HTR-8/SVneo (cell line): ENCODE measurements at places on chromosomes 12 and 14.

DNA sequence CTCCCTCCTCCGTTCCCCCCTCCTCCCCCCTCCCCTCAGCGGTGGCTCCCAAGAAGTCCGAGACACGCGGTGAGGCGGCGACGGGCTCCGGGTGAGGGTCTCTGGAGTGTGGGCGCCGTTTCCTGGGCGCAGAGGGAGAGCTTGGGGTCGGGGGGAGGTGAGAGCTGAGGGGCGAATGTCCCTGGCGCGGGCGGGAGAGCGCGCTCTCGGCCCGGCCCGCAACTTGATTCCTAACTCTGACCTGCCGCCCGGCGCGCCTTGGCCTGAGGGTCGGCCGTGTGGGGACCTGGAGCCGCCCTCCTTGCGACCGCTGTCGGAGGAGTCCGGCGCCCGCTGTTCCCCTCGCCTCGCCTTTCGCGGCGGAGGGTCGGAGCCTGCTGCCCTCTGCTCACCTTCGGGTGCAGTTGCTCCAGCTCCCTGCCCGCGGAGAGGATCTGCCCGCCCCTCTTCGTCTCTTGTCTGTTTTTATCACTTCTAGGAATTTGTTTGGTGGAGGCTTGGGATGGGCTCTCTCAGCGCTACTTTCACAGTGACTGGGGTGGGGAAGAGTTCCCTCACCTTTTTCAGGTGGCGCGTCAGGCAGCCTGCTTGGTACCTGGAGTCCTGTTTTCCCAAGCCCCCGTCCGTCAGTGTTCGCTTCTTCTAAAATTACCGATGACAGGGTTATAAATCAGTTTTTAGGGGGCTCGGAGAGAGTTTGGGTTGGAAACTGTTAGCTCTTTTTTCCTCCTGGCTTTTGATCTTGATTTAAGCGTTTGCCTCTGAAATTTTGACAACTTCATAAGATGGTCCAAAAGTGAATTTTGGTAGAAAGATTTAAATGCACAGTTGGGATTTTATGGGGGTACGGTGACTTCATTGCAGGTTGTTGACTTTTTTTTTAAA is 495 bp downstream of the ADIPOR2 start:
- DNase-seq, result peak; percentile 51

- no peak for DNase-seq
Measured at GRCh38 chr14:103514596-103515421, 7.8 kb downstream of the CKB start.

GRCh38 chr12:107092669-107093416 is 506 bp downstream of the CRY1 start:
- DNase-seq, result no peak

DNA sequence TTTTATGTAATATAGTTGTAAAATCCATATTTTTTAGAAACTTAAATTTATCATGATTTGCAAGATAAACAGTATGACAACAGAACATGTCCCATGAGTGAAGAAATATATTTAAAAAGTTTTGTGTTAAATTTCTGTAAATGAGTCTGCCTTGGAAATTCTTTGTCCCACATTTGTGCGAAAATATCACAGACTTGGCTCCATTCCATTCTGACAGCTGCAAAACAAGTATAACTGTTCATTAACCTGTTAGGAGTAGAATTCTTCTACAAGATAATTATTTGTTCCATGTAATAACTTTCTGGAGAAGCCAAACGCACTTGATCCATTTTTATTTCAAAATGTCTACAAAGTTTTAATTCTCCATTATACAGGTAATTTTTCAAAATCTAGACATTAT is 37.9 kb downstream of the MDM1 start:
- DNase-seq, result no peak

DNA sequence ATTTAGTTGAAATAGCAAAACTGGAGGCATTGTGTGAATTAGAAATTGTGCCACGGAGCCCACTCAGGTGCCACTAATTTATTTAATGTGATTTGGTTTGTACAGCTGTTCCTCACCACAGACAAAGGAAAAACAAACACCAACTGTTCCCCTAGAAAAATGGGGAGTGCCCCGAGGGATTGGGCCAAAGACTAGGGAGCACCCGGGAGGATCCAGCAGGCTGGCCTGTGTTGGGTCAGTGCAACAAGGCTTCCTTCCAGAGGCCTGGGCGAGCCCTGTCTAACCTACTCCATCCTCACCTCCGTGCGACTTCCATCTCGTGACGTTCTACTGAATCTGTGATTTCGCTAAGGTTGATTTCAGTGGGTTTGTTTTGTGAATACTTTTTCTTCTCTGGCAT is 206.2 kb downstream of the CHST11 start:
- no peak for DNase-seq

- no peak for DNase-seq
Measured at GRCh38 chr12:123888989-123889388, 83.6 kb downstream of the CCDC92 start.

DNA sequence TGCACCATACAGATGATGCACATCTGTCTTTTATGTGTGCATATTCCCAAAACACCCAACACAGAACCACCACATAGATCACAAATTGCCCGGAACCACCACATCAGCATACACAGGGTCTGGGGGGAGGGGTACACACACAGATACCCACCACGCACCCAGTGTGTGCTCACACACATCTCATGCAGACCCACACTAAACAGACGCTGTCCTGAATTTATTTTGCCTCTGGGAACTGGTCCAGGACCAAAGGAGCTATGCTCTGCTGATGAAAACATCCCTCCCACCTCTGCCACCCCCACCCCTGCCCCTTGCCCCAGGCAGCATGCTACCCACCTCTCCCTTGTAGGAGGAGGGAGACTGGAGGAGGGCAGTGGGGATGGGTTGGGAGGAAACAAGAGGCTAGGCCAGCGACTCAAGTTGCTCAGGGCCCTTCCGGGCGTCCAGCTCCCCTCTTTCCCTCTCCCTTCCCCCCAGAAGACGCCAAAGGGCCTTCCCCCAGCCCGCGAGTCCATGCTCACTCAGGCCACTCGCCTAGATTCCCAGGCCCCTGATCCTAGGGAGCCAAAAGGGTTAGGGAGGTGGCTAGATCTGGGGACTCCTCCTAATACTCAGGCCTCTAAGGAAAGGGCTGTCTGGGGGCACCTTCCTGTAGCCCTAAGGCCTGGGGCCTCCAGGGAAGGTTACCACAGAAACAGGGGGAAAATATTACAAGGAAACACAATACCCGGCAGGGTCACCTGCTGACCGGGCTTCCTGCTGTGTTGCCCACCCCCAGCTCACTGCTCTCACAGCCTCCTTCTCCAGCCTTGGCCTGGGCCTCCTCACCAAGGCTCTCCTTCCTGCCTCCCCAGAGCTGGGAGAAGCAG is 3.1 kb downstream of the HDAC7 start:
- DNase-seq, result no peak

DNA sequence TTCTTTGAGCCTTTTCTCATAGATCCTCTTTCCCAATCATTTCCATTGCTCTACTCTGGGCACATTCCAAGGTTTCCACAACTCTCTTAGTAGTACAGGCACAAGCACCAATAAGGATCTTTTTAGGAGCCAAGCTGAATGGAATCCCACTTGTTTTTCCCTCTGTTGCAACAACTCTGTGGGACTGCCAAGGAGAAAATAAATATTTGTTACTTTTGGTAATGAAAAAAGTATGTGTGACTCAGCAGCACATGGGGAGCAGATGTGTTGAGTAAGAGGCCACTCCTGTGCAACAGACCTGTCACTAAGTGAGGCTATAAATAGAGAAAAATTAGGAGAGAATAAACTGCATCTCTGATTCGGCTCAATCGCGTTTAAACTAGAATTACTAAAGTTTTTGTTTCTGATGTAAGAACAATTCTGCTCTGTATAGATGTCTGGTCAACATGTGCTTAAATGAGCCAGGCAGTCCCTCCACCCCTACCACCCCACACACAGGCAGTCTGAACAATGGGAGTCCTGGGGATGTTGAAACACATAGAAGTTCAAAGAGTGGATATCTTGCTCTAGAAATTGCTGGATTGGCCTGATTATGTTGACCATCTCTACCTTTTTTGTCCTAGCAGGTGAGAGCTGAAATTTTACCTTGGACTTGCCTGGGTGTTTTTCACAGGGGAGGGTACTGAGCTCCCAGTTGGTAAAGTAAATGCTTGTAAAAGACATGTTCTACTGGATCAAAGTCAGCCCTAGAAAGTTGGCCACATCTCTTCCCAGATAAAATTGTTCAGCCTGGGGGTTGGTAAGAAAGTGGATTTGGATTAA is 244.3 kb upstream of the NOVA1 start:
- DNase-seq, result peak; percentile 69

DNA sequence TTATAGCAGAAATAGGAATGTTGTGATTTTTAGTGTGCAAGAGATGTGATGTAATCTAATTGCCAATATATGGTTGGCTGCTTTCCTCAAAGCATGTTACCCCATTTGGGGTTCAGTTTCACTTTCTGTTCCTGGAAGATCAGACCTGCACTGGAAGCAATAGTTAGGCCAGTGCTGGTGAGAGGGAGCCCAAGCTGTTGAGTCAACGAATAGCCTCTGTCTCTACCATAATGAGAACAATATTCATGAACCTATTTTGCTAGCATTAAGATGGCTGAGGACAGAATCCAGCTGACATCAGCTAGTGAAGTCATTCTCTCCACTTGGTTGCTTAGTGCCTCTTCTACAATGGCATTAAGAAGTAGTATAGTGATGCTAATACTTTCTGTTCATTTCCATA is 379.9 kb upstream of the DCN start:
- no peak for DNase-seq

GRCh38 chr12:130081117-130081805 is 81.0 kb upstream of the FZD10 start:
- no peak for DNase-seq

- DNase-seq, result no peak
Measured at GRCh38 chr12:46522071-46522470, 149.5 kb upstream of the SLC38A2 start.

DNA sequence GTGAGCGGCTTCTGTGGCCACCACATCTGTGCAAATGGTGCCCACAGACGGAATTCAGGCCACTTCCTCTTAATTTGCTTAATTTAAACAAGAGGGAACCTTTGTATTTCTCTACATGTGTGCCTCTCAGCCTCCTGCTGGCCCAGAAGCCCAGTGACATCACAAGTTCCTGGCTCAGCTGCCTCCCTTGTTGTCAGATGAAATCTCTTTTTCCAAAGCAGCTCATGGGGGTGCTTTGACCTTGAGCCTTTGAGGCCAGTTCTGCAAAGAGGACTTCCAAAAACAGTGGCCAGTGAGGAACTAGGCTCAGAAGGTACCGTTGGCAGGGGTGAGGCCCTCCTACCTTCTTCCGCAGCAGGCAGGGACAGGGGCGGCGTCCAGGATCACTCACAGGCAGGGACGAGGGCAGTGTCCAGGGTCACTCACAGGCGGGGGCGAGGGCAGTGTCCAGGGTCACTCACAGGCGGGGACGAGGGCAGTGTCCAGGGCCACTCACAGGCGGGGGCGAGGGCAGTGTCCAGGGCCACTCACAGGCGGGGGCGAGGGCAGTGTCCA is 35.0 kb upstream of the GALNT9 start:
- no peak for DNase-seq

DNA sequence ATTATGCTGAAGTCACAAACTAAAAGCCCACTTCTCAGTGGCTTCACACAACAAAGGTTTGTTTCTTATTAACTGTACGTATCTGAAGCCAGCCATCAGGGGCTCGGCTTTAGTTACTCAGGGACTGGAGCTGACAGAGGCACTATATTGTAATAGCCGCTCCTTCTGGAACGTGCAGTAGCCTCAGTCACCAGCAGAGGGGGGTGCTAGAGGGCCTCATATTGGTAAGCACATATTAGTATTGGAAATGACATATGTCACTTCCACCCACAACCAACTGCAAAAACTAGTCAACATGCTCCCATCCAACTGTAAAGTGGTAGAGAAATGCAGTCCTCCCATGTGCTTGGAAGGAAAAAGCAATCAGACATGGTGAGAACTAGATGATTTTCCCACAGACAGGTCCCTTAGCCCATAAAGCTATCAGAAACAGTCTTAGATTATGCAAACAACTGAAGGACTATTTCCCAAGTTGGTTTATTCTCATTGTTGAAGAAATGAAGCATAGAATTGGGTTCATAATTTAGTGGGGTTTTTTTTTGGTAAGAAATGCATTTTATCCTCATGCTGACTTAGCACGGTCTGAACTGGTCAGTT is 183.6 kb upstream of the G2E3 start:
- DNase-seq, result peak; percentile 59

- peak; percentile 11 for DNase-seq
Measured at GRCh38 chr12:12684375-12685106, 11.4 kb downstream of the GPR19 start.

DNA sequence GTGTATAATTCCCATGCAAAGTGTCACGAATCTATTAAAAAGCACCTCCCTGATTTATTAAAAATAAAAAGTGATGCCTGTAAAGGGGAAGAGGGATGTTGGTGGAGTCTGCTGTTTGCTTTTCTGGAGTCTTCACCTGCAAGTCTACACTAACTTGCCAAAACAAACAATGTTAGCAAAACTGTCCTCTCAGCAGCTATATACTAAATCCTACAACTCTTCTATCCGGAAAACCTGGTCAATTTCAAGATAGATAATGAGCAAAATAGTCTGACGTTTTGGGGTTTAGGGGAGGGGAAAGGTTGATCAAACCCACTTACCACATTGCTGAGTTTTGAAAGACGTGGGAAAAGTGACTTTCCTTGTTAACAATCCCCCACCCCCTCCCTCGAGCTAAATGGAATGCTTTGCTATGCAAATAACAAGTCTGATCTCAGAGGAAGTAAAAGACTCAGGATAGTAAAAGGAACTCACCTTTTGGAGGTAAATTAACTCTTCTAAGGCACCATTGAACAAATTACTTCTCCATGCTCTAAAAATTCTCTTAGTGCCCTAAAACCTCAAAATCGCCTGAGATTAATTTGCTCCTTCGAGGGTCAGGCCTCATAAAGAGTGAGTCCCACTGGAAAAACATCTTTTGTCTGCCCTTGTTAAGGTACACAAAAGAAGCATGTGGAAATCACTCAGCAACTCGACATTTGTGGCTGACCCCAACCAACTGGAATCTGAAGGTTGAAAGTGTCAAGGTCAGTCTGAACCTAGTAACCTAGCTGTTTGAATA is 13.5 kb downstream of the BMP4 start:
- DNase-seq, result no peak

- DNase-seq, result no peak
Measured at GRCh38 chr14:90139199-90139598, 77.4 kb downstream of the KCNK13 start.

GRCh38 chr12:106739815-106740530 is 34.5 kb upstream of the RIC8B start:
- peak; percentile 39 for DNase-seq

GRCh38 chr12:46650688-46651087 is 175.1 kb downstream of the SLC38A4 start:
- DNase-seq, result no peak

GRCh38 chr12:21715386-21715785 is 57.7 kb upstream of the LDHB start:
- no peak for DNase-seq

DNA sequence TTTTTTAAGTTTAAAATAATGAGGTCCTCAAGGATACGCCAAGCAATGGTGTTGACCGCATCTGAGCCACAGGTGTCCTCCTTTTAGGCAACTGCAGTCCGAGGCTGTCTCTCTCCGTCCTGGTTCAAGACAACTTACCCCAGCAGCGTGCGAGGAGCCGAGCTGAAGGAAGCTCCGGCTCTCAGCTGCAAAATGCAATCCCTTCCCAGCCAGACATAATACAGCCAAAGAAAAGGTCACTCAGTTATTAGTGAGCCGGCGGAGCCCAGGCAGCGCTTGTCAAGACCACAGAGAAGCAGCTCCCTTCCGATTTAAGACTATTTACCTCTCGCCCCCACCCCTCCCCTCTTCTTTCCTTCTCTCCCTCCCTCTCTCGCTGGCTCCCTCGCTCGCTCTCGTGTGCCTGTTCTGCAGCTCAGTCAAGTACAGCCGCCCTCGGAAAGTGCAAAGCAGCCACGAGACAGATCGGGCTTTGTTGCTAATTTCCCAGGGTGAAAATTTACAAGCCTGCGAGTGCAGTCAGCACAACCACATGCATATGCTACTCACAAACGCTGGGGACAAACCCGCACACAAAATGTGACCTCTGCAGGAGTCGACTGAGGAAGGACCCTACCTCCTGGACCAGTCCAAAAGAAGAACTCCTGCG is 363 bp upstream of the LMO3 start:
- no peak for DNase-seq
